Heart left ventricle (tissue), 16 donors: ENCODE measurements at places on chromosomes 12 and 14.

DNA sequence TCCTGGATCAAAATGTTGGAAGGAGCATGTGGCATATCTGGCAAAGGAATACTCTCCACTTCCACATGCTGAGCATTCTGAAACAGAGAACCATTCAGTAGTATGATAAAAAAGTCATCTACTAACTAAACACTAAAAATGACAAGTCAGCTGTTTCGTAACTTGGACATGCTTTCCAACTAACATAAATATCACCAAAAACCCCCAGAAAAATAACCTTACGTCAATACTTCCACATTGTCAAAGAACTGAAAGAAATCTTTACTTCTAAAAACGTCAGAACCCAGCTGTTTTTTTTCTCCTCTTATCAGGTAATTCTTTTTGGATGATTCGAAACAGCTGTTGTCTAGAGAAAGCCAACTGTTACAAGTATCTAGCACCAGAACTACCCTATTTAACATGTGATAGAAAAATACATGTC lies 8.2 kb downstream of the WBP11 start:
- no peak for DNase-seq

DNA sequence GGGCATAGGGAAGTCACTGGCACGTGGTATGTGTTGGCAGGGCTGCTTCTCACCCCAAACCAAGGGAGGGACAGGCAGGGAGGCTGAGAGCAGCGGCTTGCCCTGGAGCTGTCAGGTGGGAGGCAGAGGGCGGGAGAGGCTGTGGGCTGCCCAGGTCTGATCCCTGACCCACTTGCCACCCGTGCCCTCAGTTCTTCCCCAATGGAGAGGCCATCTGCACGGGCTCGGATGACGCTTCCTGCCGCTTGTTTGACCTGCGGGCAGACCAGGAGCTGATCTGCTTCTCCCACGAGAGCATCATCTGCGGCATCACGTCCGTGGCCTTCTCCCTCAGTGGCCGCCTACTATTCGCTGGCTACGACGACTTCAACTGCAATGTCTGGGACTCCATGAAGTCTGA lies 4.7 kb downstream of the GNB3 start:
- DNase-seq, result no peak

- DNase-seq, result no peak
These were observed 2.4 kb upstream of the KCNC2 start for GRCh38 chr12:75212072-75212471.

DNA sequence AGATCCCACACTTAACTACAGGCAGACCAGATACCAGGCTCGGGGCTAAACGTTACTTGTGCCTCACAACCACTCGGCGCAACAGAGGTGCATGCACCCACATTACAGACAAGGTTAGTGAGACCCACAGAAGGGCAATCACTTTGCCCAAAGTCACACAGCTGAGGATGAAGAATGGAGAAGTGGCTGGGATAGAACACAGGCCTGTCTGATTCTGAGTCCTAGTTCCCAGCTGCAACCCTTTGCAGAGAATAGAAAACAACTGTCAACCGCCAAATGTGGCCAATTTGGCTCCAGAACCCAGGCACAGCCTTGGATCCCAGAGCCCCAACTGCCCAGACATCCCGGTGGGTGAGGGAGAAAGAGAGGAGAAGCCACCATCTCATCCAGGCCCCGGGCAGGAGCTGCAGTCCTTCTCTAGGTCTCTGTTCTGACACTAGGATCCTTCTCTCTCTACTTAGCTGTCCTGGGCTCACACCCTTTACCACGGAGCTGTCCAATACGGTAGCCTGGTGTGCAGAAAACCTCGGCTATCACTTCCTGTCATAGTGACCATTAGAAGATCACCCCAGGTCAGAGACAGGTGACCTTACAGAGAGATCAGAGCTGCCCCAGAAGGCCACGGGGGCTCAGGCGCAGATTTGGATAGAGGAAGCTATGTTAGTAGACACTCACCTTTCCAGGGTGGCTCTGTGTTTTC lies 59.1 kb downstream of the FAM222A start:
- DNase-seq, result no peak

DNA sequence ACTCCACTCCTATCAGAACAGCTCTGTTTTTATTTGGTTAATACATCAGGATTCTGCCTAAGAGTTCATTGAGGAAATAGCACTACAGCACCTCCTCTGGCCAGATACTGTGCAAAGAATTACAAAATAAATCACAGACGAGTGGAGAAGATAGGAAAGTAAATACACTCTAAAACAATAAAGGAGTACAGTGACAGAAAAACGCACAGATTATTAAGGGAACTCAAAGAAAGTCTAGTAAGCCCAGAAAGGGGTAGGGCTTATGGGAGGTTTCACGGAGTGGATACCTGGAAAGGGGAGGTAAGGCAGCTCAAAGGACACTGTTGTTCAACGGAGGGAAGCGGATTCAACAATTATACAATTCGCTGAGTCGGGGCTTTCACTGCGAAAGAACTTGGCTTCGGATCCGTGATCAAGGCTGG lies 5.5 kb downstream of the OR10AD1 start:
- DNase-seq, result no peak

- no peak for DNase-seq
These were observed 47.6 kb upstream of the ZFP36L1 start for GRCh38 chr14:68840454-68840853.

DNA sequence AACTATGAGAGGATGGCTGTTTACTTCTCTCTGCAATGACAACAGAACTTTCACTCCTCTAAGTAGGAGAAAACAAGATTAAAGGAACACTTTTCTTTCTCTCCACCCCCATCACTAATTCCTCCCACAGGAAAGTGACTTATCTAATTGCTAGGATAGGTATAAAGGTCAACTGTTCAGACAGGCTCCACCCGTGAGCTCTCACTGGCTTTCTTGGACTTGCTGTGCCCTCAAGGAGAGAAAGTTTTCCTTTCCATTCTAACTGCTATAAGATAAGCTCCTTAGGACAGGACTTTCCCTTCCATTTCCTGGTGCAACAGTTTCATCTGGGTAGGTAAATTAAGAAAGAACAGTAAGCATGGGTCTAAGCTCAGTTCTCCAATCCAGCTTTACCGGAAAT lies 4.8 kb downstream of the SLC41A2 start:
- no peak for DNase-seq

DNA sequence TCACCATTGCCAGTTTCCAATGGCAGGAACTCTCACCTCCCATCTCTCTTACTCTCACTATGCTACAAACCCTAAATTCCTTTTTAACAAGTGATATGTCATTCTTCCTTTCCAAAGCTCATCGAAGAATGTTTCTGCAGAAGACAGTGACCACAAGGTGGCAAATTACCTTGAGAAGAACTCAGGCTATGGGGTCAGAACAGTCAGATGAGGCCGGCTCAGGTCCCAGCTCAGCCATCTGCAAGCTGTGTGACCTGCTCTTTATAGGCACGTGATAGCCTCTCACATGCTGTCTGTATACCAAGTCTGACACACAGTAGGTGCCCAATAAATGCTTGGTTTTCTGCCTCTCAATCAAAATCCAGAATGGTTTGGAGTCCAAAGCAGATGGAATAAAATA lies 80.7 kb downstream of the FOXN3 start:
- DNase-seq, result no peak

- no peak for DNase-seq
These were observed 6.1 kb upstream of the PSMA6 start for GRCh38 chr14:35286003-35286600.

DNA sequence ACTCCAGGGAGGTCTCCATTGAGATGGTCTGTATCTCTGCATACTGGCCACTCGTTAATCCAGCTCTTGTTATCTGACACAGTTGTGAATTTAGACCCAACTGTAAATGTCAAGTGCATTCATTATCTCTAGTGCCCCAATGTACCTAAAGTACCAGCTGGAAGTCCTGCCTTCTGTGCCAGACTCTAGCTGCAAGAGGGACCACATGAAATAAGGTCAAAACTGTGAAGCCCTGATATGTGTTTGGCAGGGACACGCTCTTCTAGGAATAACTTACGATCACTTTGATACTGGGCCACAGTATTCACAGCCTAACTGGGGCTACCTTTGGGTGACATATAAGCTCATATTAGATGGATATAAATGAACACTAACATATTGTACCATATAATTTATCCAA lies 268.5 kb downstream of the LRIG3 start:
- no peak for DNase-seq

DNA sequence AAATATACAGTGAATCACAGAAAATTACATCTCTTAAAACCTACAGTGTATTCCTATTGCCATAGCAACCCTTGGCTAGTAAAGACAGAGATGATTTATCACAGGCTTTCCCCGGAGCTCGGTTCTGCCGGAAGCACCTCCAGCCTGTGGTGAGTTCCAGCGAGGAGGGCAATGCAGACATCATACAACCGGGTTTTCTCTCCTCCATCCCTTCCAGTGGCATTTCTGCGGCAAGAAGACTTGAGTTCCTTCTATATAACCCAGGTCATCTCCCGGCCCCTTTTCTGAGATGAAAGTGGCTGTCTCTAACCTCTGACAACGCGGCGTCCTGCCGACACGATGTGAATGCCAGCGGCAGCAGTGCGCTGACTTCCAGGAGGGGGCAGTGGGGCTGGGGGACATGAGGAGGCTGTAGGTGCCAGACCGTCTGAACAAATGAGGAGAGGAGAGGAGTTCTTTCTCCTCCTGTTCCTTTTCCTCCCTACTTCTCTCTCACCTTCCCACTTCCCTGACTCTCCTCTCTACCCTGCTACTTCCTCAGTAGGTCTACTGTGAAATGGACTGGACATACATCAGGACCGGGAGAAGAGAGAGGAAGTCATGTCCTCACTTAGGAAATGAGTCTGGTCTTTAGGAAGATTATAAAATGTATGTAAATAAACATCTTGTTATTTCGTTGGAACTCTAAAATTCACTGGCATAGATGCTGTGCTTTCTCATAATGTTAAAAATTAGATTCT lies 68.6 kb upstream of the MAX start:
- DNase-seq, result no peak

GRCh38 chr14:77197988-77198387 lies 16.4 kb downstream of the TMEM63C start:
- no peak for DNase-seq

DNA sequence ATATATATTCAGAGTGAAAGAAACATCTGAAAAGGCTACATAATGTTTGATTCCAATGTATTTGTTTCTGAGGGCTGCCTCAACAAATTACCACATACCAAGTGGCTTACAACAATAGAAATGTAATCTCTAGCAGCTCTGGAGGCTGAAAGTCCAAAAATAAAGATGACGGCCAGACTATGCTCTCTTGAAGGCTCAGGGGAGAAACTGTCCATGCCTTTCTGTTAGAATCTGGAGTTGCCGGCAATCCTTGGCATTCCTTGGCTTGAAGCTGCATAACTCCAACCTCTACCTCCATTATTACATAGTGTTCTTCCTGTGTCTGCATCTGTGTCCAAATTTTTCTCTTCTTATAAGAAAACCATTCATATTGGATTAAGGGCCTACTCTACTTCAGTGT lies 68.1 kb upstream of the PLEKHG7 start:
- DNase-seq, result no peak

GRCh38 chr12:4112734-4113325 lies 160.7 kb upstream of the CCND2 start:
- DNase-seq, result no peak

DNA sequence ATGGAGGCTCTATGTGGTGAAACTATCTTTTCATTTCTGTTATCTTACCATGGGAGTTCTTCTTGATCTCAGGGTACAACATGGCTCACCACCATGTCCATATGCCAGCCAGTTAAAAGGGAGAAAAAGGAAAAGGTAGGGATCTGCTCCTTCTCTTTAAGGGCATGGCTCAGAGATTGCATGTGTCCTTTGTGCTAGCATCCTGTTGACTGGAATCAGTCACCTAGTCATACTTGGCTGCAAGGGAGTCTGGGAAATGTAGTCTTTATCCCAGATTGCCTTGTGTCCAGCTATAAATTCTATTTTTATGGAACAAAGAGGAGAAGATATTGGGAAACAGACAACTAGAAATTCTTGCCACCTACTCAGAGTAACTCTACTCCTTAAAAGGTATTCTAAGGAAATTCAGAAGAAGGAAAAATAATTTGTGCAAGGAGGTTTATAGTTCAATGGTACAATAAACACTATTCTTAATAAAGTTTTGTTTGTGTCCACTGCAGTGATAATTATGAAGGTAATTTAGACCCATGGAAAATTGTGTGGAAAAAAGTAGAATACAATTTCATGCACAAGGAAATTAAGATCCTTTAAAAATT lies 86.4 kb upstream of the RPH3A start:
- DNase-seq, result no peak

DNA sequence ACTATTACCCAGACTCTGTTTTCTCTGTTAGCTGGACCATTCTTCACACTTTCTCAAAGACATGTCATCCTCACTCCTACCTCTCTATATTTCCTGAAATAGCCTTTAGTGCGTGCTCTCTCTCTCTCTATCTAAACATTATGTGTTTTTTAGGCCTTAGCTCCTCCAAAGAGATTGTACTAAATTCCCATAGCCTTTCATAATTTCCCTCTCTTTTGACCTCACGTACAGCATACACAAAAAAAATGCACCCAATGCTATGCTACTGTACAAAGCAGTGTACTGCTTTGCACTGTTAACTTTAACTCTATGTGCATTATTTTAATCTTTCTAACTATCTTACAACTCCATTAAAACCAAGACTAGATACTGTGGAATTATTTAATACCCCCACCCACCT lies 288.4 kb downstream of the DAD1 start:
- no peak for DNase-seq

GRCh38 chr14:70735043-70735442 lies 74.3 kb downstream of the MAP3K9 start:
- no peak for DNase-seq

- DNase-seq, result no peak
These were observed 8.8 kb upstream of the EVL start for GRCh38 chr14:100056431-100056830.

DNA sequence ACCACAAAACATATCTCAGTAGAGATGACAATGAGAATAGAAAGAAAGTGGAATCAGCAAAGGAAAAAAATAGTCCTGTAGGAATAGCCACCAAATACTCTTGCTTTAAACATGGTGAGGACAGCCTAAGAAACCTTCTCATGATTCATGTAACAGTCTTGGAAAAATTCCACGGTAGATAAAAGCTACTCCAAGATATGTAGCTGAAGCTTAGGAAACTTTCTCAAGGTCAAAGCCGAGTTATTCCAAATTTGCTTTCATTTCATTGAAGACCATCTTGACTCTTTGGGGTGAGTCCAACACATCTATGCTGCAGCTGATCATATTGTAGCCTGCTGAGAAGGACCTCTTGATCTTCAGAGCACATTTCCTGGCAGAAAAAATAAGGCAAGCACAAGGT lies 157.6 kb downstream of the PAH start:
- no peak for DNase-seq

DNA sequence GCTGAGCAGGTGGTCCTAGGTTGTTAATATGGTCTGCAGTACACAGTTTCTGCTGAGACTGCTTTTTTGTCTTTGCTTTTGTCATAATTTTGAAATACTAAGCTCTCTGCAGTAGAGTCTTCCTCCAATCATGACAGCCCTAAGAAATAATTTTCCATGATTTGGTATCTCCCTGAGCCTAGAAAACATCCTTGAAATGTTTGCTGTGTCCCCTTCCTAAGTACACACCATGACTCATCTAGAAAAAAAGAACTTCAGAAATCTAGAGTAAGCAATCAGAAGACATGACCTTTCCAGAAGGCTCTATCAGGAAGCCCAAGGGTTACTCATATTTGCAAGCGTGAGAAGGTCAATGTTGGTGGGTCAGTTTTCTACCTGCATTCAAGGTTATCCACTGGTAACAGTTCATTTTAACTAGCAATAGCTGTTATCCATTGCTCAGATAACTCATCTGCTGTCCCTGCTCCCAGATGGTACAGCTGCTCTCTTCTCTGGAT lies 16.4 kb downstream of the DAD1 start:
- DNase-seq, result no peak

GRCh38 chr12:112183141-112184021 lies 58.0 kb downstream of the TRAFD1 start:
- no peak for DNase-seq

- DNase-seq, result no peak
These were observed 24.3 kb upstream of the RCOR1 start for GRCh38 chr14:102568115-102568614.
